ENCODE measurements at places on chromosomes 6 and 20.

GRCh38 chr6:25939593-25939992, 9.1 kb upstream of the SLC17A2 start:
- DNase-seq: no peak

GRCh38 chr20:59987135-59987534, 28.9 kb downstream of the CDH26 start:
- DNase-seq: no peak

DNA sequence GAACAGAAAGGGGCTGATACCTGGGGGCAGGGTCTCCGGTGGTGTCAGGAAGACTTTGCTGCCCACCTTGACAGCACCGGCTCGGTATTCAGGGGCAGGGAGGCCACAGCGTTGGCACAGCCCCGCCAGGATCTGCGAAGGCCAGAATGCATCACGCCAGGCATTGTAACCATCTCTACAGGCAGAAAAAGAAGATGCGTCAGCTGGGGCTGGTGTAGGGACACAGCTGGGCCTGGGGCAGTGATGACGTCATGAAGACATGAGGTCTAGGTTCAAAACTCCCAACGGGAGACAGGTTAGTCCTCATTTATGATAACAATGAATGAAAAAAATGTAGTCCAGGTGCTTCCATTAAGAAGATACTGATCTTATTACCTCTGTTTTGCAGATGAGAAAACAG, 22.0 kb downstream of the ERGIC3 start:
- no peak for DNase-seq

DNA sequence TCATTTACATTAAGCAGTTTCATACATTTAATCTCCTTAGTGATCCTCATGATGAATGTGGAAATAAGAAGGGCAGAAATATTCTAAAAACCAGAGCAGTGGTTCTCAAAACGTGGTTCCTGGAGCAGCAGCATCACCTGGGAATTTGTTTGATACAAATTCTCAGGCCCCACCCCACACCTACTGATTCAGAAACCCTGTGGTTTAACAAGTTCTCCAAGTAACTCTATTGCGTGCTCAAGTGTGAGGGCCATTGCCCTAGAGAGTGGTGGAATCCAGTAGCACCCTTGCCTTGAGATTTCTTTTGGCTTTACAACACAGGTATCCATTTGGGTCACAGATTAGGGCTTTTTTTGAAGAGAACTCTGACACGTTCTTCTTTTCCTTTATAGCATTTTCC, 354.6 kb upstream of the FLRT3 start:
- DNase-seq: no peak

GRCh38 chr6:156866220-156867015, 89.2 kb downstream of the ARID1B start:
- no peak for DNase-seq

- DNase-seq: no peak
Measured at GRCh38 chr6:14658886-14659561, 541.5 kb downstream of the CD83 start.

GRCh38 chr20:14526891-14527290, 189.5 kb upstream of the FLRT3 start:
- no peak for DNase-seq

GRCh38 chr6:134341999-134342567, 24.2 kb upstream of the SGK1 start:
- DNase-seq: no peak

GRCh38 chr6:88535306-88535705, 369.2 kb upstream of the CNR1 start:
- no peak for DNase-seq

DNA sequence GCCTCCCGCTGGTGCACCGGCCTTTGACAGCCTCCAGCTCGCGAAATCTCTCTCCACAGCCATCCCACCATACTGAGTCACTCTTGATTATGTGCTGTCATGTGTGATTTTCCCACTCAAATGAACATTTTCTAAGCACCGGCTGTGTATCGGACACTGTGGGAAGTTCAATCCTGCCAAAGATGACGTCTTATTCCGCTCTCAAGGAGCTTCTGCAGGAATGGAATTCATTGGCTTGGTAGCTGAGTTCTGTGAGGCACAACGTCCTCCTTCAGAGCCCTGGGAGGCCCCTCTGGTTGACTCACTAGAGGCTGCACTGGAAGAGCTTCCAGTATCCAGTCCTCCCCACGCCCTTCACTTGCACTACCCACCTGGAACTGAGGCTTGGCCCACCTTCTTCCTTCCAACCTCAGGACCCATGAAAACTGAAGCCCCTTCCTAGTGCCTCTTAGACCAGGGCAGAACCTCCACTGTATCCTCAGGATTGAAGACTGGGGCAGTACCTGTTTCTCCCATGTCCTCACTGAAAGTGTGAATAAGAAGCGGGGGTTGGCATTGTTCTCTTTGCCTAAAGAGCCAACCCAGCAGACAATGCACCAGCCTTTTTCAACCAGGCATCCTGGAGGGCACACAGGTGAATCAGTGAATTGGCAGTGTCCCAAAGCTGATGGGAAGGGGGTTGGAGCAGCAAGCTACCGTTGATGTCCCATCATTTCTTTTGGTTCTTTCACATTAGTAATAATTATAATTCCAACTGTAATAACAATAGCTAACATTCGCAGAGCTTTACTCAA, 1.7 kb downstream of the UNC5CL start:
- DNase-seq: no peak

- DNase-seq: no peak
Measured at GRCh38 chr6:13262302-13263230, 65.8 kb downstream of the TBC1D7 start.

DNA sequence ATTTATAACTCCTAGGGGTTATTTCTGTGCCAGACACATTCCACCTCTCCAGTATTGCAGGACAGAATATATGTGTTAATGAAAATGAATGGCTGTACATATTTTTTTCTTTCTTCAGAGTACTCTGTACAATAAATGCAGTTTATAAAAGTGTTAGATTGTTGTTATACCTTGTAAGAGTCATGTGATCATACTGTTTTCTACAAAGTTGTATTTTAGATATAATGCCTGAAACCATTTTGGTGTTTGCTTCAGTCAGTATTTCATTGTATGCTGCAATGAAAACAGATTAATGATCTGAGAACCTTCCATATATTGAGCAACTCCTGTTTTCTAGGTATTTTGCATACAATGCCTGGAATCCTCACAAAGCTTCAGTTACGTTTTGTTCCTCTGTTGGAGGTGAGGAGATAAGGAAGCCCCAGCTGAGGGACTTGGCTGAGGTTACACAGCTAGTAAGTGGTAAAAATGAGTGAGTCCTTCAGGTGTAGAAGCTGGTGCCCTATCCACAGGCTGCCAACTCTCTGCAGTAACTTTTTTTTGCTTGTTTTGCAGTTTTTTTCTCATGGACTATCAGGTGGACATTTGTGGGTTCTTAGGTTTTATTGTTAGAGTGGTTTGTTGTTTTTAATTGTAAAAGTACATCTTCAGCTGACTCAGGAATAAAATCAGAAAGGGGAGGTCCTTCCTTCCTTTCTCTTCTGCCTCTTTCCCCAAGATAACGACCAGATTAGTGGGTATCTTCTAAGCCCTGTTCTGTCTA, 11.6 kb downstream of the PDCD2 start:
- no peak for DNase-seq

DNA sequence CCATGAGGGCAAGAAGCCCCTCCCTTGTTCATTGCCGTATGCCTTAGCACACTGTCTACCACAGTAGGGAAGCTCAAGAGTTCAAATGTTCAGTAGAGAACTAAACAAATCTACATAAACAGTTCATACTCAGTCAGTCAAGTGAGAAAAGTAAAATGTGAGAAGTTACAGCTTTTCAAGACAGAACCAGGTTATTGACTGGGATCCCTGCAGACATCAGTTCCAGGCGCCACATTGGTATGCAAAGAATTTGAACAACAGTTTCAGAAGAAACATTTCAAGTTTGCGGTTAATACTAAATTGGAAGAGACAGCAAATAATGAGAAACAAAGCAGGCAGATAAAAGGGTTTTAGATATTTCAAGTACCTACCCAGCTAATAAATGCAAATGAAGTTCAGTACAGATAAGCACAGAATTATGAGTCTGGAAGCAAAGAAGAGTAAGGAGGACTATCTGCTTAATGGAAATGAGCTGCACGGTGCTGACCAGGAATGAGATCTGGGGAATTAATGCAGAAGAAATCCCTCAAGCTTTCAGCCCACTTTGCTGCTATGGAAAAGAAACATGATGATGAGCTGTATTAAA, 246.2 kb downstream of the HACE1 start:
- no peak for DNase-seq

GRCh38 chr6:56775498-56776166, 132.9 kb upstream of the DST start:
- DNase-seq: no peak

DNA sequence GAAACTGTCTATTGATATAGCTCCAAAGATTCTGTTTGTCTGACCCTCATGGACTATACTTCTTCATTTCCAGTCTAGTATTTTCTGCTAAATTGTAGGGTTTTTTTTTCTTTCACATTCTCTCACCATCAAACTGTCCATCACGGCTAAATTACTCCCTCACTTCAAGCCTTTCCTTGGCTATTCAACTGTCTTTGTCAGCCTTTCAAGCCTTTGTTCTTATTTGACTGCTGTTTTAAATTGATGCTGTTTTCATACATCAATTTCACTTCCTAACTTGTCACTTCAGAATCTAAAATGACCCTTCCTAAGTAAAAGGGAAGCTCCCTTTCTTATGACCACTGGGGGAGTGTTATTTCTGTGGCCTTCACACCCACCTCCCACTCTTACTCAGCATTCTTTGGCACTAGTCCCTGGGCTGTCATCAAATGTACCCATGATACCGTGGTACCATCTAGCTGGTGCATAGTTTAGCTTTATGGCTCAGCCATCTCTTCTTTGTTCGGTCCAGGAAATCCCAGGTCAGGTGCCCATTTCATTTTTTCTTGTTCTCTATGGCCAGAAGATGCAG, 8.6 kb downstream of the GJA1 start:
- DNase-seq: no peak

DNA sequence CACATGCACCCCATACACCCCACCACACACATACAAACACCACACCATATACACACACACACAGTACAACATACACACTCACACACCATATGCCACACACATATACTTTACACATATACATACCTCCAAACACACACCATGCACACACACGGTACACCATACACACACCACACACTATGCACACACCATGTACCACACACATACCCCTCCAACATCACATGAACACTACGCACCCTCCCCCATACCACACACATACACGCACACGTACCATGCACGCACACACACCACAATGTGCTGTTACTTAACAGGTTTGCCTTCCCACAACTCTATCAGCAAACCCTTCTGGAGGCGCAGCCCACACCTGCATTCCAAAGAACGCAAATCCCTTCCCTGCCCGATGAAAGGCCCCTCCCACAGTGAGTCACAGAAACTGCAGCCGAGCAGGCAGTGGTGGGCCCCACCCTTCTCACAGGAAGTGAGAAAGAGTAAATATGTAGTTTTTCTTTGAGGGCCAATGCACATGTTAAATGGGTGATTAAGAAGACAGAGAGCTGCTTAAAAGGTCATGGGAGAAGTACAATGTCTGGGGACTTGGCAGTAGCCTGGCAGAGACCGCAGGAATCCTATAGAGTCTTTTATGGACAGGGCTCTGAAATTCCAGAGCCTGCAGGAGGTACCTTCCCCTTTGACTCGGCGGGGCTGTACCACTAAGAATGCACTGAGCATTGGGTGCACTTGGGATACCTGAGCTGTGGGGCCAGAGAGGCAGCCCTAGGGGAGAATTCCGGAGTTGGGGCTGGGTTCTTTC, 34.1 kb upstream of the EZR start:
- peak; percentile 83 for DNase-seq

DNA sequence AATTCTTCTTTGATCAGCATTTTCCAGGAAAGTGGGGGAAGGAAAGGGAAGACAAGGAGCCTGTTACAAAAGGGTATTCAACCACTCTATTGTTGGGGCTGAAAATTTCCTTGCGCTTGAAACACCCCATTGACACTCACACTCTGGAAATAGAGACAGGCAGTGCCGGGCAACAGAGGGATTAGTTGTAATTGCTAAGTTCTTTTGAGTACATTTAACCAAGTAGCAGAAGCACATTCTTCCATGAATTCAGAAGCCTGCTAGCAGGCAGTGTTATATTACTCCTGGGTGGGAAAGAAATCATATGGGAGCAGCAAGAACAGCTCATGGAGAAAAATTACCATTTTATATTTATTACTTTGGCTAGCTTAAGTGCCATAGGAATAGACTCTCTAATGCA, 745.5 kb downstream of the C6orf118 start:
- DNase-seq: no peak

GRCh38 chr6:49535795-49536194, 14.7 kb upstream of the C6orf141 start:
- no peak for DNase-seq
